Liver (tissue), 10 donors: ENCODE measurements at places on chromosomes 1 and 21. TPM values are rescaled to one million over a fixed set of nuclear protein-coding genes. Genes with fewer than 3 reads are reported as not detected.

LGALS8 gene
- total RNA-seq: 75.9 TPM

SPATA17 gene
- 0.08 TPM for total RNA-seq

AKNAD1 gene
- total RNA-seq: not detected

TCEANC2 gene
- total RNA-seq: 2.1 TPM

DCDC2B gene
- total RNA-seq: not detected

FAM151A gene
- total RNA-seq: 5.4 TPM

NES gene
- total RNA-seq: 2.5 TPM

PLPPR4 gene
- 0.17 TPM for total RNA-seq

CR1L gene
- total RNA-seq: 30.9 TPM

CLCC1 gene
- 39.3 TPM for total RNA-seq

LAMB3 gene
- total RNA-seq: 1.3 TPM
